NCI-H510A (cell line): ENCODE measurements at places on chromosomes 7 and 10.

DNA sequence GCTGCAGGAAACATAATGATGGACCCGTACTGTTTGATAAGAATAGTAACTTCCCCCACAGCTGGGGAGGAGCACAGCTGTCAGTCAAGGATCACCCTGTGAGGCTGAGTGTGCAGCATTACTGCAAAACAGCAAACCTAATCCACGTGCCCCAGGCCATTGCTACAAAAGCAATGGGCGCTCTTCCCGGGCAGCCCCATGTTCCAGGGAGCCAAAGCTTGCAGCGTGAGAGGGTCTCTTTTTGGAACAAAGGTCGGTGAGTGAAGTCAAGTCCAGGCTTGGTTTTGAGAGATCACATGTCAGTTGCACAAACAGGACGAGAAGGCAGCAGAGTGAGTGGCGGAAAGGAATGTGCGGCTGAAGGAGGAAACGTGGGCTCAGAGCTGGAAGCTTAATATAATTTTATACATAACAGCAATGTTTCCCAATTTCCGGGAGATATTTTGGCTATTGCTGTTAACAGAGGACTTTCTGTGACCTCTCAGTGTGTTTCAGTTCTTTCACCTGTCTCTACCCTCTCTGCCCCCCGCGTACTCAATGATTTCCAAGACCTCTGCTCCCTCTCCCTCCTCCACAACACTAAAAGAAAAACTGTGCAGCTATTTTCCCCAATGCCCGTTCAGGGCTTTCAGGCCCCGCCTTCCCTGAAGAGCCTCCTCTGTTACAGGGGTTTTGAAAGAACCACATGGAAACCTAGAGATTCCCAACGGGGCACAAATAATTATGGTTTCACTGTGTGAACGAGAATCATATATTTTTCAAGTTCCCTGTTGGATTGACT, 128.9 kb downstream of the MTPAP start:
- no peak for DNase-seq

- DNase-seq: no peak
Observed at GRCh38 chr7:71694665-71695064, 562.7 kb downstream of the GALNT17 start.

- DNase-seq: no peak
Observed at GRCh38 chr7:1569016-1569415, 816 bp downstream of the PSMG3 start.

GRCh38 chr10:72449941-72450441, 95.3 kb upstream of the DNAJB12 start:
- DNase-seq: no peak

- DNase-seq: no peak
Observed at GRCh38 chr10:49598164-49598856, 11.8 kb upstream of the SLC18A3 start.
